ENCODE measurements at places on chromosomes 5 and 9. TPM values are rescaled to one million over a fixed set of nuclear protein-coding genes. Genes with fewer than 3 reads are reported as not detected.

The ALG2 gene
- total RNA-seq, result 31.0 TPM

The ZFR gene
- 70.4 TPM for total RNA-seq

The CACFD1 gene
- total RNA-seq, result 0.70 TPM

The CHD1 gene
- total RNA-seq, result 80.6 TPM

The CRB2 gene
- total RNA-seq, result not detected

- H3K27ac ChIP-seq, result no peak overlapping the region
- H3K36me3 ChIP-seq, result no peaks in the 10 kb centered on the region
- no peaks in the 10 kb centered on the region for H3K27me3 ChIP-seq
- DNase-seq, result no peak
- no peak overlapping the region for H3K4me3 ChIP-seq
These were observed 14.9 kb upstream of the GABRG2 start for GRCh38 chr5:162052676-162053075.

DNA sequence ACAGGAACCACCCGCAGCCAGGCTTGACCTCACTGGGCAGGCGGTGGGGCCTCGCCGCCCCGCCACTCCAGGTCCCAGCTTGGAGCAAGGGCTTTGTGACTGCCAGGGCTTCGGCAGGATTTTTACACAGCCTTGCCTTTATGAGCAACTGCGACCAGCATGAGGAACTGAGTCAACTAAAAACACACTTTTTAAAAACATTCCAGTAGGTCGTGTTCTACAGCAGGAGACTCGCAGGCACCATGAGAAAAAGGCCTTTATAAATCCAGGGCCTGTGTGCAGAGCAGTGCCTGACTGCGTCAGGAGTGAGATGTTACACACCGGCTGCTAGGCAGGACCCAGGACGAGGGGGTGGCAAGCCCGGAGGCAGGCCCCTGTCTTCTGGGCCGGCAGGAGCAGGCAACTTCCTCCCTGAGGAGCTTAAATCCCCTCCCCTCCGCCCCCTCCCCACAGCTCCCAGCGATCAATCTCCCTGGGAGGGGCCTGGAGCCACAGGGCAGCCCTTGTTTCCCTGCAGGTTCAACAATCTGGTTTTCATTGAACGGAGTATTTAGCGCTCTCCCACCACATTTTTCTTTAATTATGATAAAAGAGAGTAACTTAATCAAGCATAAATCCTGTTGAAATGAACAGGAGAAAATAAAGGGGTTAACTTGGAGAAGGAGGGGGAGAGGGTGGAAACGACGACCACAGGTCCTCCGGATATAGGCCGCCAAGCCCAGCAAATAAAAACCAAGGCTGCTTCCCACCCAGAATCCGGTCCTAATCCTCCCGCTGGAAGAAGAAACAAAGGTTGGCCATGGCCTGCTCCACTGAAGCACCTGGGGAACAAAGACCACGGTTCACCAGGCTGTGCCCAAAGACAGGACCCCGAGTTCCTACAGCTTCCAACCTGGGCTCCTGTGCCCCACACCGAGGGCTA is 92.5 kb downstream of the ROR2 start:
- H3K27me3 ChIP-seq, result no peaks in the 10 kb centered on the region
- no peaks in the 10 kb centered on the region for H3K4me1 ChIP-seq

DNA sequence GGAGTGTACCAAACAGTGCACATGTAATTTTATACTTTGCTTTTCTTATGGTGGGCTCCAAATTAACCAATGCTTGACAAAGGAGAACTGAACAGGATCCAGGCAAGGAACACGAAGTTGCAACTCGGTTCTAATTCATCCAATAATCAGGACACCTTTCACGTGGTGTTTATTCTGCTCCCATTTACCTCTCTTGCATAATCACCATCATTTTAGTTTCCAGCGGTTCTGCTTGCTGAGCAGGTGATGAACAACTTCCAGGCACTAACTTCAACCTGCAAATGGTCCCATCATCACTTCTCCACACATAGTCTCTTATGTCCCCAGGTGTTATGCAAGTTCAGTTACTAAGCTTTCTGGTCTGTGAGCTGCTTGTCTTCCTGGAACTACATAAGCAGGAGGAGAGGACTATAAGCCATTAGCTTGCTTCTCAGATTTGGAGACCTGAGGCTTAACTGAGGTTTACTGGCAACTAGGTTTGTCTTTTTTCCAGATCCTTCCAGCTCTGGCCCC is 326.8 kb upstream of the SLC30A5 start:
- H3K27ac ChIP-seq, result no peak overlapping the region
- no peaks in the 10 kb centered on the region for H3K27me3 ChIP-seq
- DNase-seq, result no peak

GRCh38 chr5:124986170-124986569 is 239.7 kb upstream of the ZNF608 start:
- H3K36me3 ChIP-seq, result no peaks in the 10 kb centered on the region
- H3K4me3 ChIP-seq, result no peak overlapping the region
- DNase-seq, result no peak
- H3K27ac ChIP-seq, result no peak overlapping the region

DNA sequence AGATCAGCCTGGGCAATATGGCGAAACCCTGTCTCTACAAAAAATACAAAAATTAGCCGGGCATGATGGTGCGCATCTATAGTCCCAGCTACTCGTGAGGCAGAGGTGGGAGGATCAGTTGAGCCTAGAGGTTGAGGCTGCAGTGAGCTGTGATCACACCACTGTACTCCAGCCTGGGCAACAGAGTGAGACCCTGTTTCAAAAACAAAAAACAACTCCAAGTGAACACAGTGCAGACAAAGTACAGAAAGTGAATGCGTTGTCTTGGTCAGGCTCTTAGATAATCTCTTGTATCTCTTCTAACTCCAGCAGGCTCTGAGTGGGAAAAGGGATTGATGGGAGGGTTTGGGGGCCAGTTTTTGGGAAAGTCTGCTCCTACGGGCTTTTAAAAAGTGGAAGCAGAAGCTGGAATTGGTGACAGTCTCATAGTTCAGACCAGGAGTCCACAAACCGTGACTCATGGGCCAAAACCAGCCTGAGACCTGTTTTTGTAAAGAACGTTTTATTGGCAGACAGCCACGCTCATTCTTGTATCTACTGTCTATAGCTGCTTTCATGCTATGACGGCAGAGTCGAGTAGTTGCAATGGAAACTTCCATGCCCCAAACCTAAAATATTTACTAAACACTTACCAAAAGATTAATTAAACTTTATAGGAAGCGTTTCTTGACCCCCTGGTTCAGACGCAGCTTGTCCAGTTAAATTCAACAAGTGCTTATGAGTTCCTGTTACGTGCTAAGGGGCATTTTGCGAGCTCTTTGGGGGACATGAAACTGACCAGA is 32.9 kb downstream of the NDST1 start:
- no peak for DNase-seq
- H3K36me3 ChIP-seq, result no peaks in the 10 kb centered on the region
- H3K27me3 ChIP-seq, result no peaks in the 10 kb centered on the region
- no peaks in the 10 kb centered on the region for H3K4me1 ChIP-seq
- H3K27ac ChIP-seq, result no peak overlapping the region

DNA sequence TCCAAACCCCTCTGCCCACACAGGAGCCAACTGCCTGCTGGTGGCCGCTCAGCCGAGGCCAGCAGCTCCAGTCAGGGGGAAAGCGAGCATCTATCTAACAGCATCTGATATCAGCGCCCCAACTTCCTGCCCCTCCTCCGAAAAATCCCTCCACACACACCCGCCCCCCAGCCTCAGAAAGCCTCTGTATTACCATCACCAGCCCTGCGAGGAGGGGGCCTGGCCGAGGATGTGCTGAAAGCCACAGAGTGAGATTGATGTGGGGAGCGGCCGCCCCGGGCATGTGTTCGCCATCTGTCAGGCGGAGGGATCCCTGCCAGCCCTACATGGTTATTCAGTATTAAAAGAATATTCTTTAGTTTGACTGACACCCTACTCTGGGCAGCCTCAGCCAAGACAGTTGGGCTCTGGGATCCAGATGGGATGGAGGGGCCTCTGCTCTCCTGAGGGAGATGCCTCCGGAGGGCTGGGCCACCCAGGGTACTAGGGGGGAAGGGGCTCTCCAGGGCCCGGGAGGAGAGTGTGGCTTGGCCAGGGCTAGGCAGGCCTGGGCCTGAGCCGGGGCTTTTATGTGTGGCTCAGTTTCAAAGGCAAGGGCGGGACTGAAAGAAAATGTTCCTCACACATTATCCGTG is 98.0 kb downstream of the HSD17B3 start:
- no peaks in the 10 kb centered on the region for H3K36me3 ChIP-seq
- H3K27ac ChIP-seq, result no peak overlapping the region
- H3K27me3 ChIP-seq, result peaks cover 6% of the 10 kb centered on the region
- H3K4me1 ChIP-seq, result no peaks in the 10 kb centered on the region
- no peak overlapping the region for H3K4me3 ChIP-seq
- no peak for DNase-seq

GRCh38 chr5:125064621-125065438 is 318.4 kb upstream of the ZNF608 start:
- no peak overlapping the region for H3K27ac ChIP-seq
- H3K4me3 ChIP-seq, result no peak overlapping the region
- H3K27me3 ChIP-seq, result no peaks in the 10 kb centered on the region
- H3K4me1 ChIP-seq, result no peaks in the 10 kb centered on the region
- no peak for DNase-seq

DNA sequence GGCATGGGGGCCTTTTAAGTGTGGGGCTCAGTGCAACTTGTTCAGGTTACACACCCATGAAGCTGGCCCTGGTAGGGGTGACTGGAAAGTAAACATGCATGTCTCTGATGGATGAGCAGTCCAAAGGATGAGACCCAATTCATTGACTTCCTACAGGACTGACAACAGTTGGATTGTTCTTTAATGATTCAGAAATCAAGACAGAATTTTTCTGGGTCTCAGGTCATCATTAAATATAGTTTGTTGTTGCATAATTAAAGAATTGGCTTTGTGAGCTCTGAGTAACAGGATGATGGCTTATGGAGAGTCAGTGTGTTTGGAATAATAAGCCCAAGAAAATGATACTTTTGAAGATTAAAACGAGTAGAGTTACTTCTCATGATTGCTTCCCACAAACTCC is 604.2 kb upstream of the CLINT1 start:
- no peak for DNase-seq
- no peaks in the 10 kb centered on the region for H3K36me3 ChIP-seq
- H3K27me3 ChIP-seq, result no peaks in the 10 kb centered on the region
- no peak overlapping the region for H3K4me3 ChIP-seq
- peaks cover 2% of the 10 kb centered on the region for H3K4me1 ChIP-seq

GRCh38 chr9:75539523-75539922 is 350.9 kb upstream of the PCSK5 start:
- H3K4me3 ChIP-seq, result no peak overlapping the region
- H3K36me3 ChIP-seq, result no peaks in the 10 kb centered on the region
- no peak for DNase-seq
- H3K27me3 ChIP-seq, result no peaks in the 10 kb centered on the region
- no peak overlapping the region for H3K27ac ChIP-seq

GRCh38 chr9:10612641-10613398 is at the start of gene PTPRD:
TSS of gene PTPRD (minus strand) at chr9:10613002.
- H3K27ac ChIP-seq, result no peak within 1 kb of the TSS
- H3K4me1 ChIP-seq, result peaks cover 5% of the 10 kb centered on the region
- peak within 1 kb of the TSS; percentile 72 for H3K4me3 ChIP-seq
- DNase-seq, result peak; percentile 71

DNA sequence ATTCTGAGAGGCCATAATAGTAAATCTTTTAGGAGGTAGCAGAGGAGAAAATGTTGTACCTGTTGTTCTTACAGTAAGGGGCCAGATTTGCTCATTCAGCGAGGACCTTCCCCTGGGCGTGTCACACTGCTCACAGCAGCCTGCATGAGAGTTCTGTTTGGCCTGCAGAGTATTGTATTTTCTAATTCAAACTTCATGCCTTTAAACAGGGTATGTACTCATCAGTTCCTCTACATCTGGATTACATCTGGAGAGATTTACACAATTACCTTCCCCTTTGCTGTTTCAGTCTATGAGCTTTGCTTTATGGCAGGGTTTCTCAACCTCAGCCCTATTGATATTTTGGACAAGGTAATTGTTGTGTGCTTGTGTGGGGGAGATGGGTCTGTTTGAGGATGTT is 170.9 kb upstream of the STK32A start:
- peaks cover 9% of the 10 kb centered on the region for H3K4me1 ChIP-seq
- H3K27me3 ChIP-seq, result no peaks in the 10 kb centered on the region
- H3K27ac ChIP-seq, result no peak overlapping the region
- H3K36me3 ChIP-seq, result no peaks in the 10 kb centered on the region

GRCh38 chr9:16571127-16571802 is 299.2 kb downstream of the BNC2 start:
- H3K27me3 ChIP-seq, result no peaks in the 10 kb centered on the region
- no peaks in the 10 kb centered on the region for H3K4me1 ChIP-seq
- no peak overlapping the region for H3K4me3 ChIP-seq

- H3K4me3 ChIP-seq, result no peak overlapping the region
- H3K27ac ChIP-seq, result no peak overlapping the region
- H3K4me1 ChIP-seq, result no peaks in the 10 kb centered on the region
- DNase-seq, result no peak
These were observed 18.6 kb upstream of the TJP2 start for GRCh38 chr9:69155341-69156030.

- H3K4me3 ChIP-seq, result no peak overlapping the region
- no peak overlapping the region for H3K27ac ChIP-seq
- no peaks in the 10 kb centered on the region for H3K4me1 ChIP-seq
- peak; percentile 83 for DNase-seq
- no peaks in the 10 kb centered on the region for H3K27me3 ChIP-seq
These were observed 136.7 kb downstream of the CAVIN4 start for GRCh38 chr9:100714372-100715099.

DNA sequence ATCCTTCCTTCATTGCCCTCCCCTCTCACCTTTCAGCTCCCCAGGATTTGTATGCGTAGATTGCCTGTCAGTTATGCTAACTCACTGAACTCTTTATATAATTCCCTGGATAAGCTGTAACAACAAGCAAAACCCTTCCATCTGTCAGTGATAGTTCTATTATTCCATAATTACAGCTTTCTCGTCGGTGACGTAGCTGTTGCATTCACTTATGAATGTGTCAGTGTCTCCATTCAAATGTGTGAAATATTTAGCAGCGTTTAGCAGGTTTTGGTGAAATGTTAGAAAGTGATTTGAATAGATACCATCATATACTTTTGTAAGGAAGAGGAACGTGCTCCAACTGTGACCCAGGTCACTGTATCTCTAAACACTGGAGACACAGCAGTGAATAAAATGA is 45.2 kb downstream of the PIP5K1B start:
- H3K27ac ChIP-seq, result no peak overlapping the region
- H3K4me1 ChIP-seq, result peaks cover 2% of the 10 kb centered on the region
- H3K4me3 ChIP-seq, result no peak overlapping the region
- no peak for DNase-seq

- H3K4me3 ChIP-seq, result no peak overlapping the region
- H3K36me3 ChIP-seq, result no peaks in the 10 kb centered on the region
- H3K4me1 ChIP-seq, result no peaks in the 10 kb centered on the region
- H3K27ac ChIP-seq, result no peak overlapping the region
These were observed 567.4 kb downstream of the PRR16 start for GRCh38 chr5:121031491-121031890.

- H3K27me3 ChIP-seq, result peaks cover 10% of the 10 kb centered on the region
- DNase-seq, result no peak
- H3K27ac ChIP-seq, result no peak overlapping the region
- no peaks in the 10 kb centered on the region for H3K4me1 ChIP-seq
- H3K36me3 ChIP-seq, result no peaks in the 10 kb centered on the region
- H3K4me3 ChIP-seq, result no peak overlapping the region
These were observed 35.0 kb upstream of the UNC5A start for GRCh38 chr5:176775409-176775808.

All from activated CD4-positive, alpha-beta T cell treated with anti-CD3 and anti-CD28 coated beads, Interleukin-2, amount 10 ng/mL, durations not matched to agents 24 days and 14 days (primary cell).